ENCODE measurements at places on chromosomes 16 and 17.
A peak's percentile ranks its signal among the peaks of the same experiment; 100 is the strongest.

DNA sequence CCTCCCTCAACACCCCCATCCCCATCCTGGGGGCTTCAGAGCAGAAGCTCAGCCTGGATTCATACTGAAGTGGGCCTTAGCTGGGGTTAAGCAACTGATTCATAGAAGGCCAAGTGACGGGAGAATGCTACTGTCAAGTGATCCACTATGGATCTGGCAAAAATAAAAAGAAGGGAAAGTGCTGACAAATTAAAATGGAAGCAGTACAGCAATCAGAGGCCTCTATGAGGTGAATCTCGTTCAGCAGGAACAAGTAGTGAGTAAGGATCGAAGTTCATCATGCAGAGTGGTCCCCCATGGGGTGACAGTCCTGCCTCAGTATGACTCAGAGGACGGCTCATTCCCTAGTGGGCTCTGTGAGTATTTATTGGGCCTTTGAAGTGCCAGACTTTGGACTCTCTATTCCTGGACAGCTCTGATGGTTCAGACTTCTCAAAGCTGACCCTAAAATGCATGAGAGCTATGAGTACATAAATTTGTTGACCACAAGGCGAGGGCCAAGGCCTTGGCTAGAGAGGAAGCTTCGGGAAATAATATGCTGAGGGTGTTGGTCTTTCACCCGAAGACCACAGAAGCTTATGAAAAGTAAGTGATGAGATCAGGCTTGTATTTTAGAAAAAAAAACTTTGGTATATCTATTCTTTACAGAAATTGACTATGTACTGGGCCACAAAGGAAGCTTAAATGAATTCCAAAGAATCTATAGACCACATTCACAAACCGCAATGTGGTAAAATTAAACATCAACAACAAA is 5.3 kb upstream of the NSMCE1 start:
- DNase-seq, result peak; percentile 53

GRCh38 chr16:3623642-3624041 is 12.2 kb upstream of the SLX4 start:
- no peak for DNase-seq

- DNase-seq, result no peak
These were observed 15.6 kb upstream of the CCL8 start for GRCh38 chr17:34303606-34304005.

- DNase-seq, result peak; percentile 80
These were observed 945 bp upstream of the UQCRC2 start for GRCh38 chr16:21952040-21952792.

DNA sequence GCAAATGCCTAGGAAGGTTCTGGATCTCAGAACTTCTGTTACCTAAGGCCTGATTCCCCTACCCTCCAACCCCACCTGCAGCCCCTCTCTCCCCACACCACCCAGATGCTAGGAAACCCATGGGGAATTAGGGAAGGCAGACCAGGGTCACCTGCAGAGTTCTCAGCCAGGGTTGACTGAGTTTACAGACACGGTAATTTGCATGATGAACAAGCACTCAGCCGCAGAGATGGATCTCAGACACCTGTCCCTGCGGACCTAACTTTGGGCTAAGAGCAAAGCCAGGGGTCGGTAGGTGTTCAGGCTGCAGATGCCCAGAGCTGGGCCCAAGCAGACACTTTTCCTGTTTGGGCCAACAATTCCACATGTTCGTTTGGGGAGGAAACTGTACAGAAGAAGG is 2.9 kb downstream of the ABI3 start:
- no peak for DNase-seq

DNA sequence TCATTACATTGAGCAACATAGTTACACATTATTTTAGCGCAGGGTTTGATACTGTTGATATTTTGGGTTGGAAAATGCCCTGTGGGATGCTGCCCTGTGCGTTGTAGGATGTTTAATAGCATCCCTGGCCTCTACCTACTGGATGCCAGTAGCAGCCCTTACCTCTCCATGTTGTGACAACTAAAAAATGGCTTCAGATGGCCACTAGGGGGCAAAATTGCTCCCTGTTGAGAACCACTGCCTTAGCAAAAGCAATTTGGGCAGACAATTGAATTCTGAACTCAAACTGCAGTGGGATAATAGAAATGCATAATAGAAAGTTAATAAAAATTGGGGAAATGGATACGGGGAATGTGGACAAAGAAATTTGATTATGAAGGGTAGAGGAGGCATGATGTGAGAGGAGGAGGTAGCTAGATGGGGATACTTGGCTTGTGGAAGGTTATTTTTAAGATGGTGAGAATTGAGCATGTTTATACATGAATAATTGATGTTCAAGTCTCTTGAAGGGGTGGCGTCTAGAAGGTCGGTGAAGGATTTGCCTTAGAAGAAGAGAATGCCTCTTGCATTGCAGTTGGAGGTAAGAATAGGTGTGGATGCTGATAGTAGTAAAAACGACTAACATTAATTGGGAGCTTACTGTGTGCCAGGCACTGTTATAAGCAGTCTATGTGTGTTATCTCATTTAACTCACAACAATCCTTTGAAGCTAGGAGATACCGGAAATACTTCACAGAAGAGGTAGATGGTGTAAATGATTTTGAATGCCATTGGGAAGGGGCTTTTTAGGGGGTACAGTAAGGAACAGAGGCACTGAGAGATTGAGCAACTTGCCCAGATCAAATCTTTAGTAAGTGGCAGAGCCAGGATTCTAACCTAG is 19.0 kb downstream of the HEATR9 start:
- peak; percentile 36 for DNase-seq

DNA sequence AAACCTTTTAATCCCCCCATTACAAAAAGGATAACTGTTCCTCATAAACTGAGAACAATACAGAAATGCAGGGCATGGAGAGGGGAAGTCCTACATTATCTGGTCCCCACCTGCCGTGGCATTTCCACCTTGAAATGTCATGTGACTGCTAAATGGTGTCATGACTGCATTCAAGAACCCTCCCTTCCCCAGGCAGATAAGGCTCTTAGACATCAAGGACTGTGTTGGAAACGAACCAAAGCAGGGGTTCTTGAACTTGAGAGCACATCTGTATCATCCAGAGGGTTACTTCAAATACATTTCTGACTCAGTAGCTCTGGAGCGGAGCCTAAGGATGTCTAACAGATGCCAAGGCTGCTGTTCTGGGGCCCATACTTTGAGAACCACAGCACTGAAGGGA is 18.4 kb downstream of the CMTM3 start:
- DNase-seq, result no peak

- no peak for DNase-seq
These were observed 31.7 kb upstream of the BRD7 start for GRCh38 chr16:50400312-50400966.

DNA sequence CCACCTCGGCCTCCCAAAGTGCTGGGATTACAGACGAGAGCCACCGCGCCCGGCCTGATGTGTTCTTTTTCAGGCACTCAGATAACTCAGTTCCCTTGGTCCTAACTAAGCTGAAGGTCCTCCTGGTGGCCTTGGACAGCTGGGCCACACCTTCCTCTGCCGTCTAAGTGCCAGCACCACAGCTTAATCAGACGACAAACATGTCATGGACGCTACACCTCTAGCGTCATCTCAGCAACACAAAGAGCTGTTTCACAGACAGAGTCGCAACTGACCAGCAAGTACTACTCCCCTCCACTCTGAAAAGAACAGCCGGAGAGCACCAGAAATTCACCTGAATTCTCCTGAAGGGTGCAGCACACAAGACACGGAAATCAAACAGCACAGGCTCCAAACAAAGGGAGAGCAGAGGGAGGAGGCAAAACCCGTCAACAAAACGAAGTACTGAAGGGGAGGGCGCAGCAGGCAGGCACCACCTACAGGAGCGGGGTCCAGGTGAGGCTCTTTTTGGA is 4.4 kb downstream of the TRAP1 start:
- no peak for DNase-seq

DNA sequence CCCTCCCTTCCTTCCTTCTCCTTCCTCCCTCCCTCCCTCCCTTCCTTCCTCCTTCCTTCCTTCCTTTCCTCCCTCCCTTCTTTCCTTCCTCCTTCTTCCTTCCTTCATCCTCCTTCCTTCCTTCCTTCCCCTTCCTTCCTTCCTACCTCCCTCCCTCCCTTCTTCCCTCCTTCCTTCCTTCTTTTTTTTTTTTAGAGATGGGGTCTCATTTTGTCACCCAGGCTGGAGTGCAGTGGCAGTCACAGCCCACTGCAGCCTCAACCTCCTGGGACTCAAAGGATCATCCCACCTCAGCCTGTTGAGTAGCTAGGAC is 44.6 kb downstream of the COX4I1 start:
- DNase-seq, result no peak

DNA sequence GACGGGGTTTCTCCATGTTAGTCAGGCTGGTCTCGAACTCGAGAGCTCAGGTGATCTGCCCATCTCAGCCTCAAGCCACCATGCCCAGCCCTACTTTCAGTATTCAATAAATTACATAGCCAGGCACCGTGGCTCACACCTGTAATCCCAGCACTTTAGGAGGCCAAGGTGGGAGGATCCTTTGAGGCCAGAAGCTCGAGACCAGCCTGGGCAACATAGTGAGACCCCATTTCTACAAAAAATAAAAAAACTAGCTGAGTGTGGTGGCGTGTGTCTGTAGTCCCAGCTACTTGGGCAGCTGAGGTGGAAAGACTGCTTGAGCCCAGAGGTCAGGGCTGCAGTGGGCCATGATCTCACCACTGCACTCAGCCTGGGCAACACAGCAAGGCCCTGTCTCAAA is 8.2 kb downstream of the MIEN1 start:
- no peak for DNase-seq

GRCh38 chr17:81648707-81649085 is 7.6 kb downstream of the PDE6G start:
- DNase-seq, result no peak

GRCh38 chr16:78225919-78226318 is 126.5 kb downstream of the WWOX start:
- DNase-seq, result no peak

DNA sequence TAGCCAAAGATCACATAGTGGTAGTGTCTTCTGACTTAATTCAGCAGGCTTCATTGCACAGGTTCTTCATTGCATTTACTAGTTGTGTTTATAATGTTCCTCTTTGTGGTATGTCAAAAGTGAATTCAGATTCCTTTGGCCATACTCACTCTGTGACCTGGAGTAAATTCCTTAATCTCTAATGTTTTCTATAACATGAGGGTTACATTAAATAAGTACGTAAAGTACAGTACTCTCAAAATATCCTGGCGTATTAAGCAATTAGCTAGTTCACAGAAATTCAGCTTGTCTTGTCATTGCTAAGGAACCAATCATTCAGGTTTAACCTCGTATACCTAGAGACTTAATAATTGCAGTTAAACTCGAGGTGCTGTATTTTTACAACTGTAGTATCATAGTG is 4.2 kb downstream of the RPS6KB1 start:
- DNase-seq, result no peak

GRCh38 chr17:1730326-1731193 is 6.1 kb downstream of the WDR81 start:
- no peak for DNase-seq

GRCh38 chr17:17839791-17840707 is 3.3 kb upstream of the SREBF1 start:
- peak; percentile 85 for DNase-seq

- DNase-seq, result no peak
These were observed 79.9 kb downstream of the TMC6 start for GRCh38 chr17:78048346-78049292.

DNA sequence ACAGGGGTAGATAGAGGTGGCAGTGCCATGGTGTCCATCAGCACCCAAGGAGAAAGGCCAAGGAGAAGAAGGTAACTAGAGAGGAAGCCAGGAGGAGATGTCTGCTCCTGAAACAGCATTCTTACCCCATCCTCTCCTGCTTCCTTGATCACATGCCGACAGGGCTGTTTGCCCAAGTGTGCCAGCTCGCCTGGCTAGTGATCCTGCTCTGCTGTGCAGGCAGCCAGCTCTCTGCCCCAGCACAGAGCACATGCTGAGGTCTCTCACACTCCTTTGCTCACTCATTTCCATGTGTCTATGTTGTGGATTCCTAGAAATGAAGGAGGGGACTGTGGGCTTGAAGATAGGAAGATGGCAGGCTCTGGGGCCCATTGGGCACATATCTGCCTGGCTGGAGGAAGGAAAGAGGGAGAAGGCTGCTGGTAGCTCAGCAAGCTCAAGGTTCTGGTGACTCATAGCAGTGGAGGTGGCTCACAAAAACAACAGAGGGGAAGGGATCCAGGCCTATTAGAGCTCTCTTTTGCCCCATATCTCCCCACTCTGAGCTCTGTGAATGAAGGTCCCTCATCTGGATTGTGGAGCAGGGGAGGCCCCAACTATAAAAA is 54.3 kb downstream of the NEUROD2 start:
- no peak for DNase-seq

DNA sequence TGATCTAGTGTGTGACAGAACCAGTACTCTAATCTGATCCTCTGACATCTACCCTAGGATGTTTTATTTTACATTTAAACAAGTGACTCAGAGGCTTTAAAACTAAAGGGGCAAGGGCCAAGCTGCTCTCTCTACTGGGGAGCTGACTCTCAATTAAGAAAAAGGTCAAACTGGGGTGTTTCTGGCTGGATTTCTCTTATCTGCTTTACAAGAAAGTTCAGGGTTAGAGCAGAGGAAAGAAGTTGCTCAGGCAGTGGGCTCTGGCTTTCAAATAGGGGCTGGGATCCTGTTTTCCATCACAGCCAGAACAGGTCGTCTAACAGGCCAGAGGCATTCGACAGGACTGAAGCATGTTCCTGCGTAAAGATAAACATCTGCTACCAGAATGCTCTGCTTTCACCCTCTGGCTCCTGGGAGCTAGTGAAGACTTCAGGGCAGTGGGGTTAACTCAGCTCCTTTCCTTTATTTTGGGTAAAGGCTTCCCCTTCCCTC is 8.5 kb downstream of the MMP28 start:
- no peak for DNase-seq

- no peak for DNase-seq
These were observed 101.4 kb upstream of the HLF start for GRCh38 chr17:55163408-55163807.

DNA sequence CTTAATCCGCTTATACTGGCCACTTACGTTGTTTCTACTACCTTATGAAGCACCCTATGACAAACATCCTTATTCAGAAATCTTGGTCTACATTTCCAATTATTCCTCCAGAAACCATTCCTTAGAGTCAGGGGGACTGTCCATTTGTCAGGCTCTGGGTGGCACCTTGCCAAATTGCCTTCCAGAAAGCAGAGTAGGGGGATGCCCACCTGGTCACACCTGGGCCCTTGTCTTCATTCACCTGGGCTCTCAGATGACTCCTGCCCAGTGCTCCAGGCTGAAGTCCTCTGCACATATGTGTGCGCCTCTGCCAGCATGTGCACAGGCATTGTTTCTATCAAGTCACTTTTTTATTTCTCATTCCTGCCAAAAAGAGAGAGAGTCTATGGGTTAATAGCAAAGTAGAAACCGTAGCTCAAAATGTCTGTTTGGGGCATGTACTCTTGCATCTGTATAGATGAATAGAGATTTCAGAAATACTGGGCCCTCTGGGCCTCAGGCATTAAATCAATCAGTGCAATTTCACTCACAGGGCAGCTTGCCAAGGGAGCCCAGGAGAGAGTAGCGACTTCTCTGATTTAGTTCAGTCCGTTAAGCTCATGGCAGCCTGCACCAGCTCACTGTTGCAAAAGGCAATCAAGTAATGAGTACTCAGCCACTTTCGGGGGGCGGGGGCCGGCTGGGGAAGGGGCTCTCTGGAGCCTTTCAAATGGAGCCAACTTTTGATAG is 104.7 kb downstream of the SOCS1 start:
- no peak for DNase-seq

GRCh38 chr17:81322271-81323082 is 27.4 kb upstream of the SLC38A10 start:
- DNase-seq, result peak; percentile 61

GRCh38 chr16:6349725-6350124 is 982.9 kb upstream of the RBFOX1 start:
- DNase-seq, result no peak
